ENCODE measurements at places on chromosomes 16 and 17. TPM values are rescaled to one million over a fixed set of nuclear protein-coding genes. Genes with fewer than 3 reads are reported as not detected.
A peak's percentile ranks its signal among the peaks of the same experiment; 100 is the strongest.

- peak; percentile 47 for DNase-seq
These were observed 477 bp downstream of the CENPV start for GRCh38 chr17:16352667-16353316.

DNA sequence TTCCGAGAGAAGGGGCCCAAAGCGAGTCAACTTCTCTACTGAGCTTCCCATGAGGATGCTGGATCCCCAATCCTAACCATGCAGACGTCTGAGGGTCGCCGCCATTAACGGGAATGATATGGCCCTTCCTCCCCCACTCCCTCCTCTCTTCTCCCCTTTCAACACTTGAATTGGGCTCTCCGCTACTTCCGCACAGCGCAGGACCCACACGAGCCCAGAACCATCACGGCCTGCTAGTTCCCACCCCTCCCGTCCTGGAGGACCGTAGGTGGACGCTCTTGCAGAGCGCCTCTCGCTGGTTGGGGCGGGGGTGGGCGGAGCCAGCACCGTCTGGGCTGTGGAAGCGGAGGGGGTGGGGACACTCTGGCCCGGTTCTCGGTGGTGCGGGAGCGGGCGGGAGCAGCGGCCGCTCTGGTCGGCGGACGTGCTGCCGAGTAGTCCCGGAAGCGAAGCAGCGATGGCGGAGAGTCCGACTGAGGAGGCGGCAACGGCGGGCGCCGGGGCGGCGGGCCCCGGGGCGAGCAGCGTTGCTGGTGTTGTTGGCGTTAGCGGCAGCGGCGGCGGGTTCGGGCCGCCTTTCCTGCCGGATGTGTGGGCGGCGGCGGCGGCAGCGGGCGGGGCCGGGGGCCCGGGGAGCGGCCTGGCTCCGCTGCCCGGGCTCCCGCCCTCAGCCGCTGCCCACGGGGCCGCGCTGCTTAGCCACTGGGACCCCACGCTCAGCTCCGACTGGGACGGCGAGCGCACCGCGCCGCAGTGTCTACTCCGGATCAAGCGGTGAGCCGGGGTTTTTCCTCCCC lies at the start of gene UBE2Z:
Gene UBE2Z, plus strand, starts transcription at position 361 of the 797 bp plus-strand sequence. Its CDS starts 97 bp downstream, at position 458.
- peak; percentile 95 for DNase-seq

DNA sequence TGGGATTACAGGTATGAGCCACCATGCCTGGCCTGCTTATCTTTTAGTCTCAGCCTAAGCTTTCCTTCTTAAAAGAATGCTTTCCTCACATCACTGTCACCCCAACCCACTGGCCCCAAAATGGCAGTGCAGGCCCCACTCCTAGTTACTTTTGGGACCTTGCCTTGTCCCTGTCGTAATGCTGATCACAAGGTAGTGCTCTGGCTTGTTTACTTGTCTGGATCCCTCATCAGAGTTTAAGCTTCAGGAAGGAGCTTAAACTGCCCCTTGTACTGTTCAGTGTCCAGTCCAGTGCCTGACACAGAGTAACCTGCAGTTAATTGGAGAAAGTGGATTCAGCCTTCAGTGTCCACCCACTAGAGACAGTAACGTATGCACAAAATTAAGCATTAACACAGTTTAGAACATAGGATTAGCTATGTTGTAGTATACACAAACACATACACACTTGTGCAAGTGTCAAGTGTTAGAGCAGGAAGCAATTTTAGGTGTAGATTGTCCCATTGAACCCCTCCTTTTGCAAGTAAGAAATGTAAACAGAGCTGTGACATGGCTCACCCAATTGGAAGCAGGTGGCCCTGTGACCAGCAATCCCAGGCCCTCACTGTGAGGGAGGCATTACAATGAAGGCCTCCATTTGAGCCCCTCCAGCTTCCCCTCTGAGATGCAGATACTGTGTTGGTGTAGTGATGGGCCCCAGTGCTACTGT lies 44.2 kb downstream of the LDHD start:
- no peak for DNase-seq

DNA sequence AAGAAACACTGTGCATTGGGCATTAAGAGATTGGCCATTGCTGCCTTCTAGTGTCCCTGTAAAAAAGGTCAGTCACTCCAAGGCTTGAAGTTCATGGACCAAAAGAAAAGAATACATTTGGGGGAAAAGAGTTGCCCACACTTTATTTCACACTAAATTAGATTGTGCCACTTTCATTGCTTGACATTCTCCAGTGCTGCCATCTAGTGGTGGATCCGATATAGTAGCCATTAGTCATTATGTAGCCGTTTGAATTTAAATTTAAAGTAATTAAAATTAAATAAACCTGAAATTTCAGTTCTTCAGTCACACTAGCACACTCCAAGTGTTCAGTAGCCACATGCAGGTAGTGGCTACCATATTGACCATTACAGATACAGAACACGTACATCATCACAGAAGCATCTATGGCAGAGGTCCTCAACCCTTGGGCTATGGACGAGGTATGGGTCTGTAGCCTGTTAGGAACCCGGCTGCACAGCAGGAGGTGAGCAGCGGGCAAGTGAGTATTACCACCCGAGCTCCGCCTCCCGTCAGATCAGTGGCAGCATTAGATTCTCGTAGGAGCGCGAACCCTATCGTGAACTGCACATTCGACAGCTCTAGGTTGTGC lies 21.9 kb upstream of the CDH5 start:
- no peak for DNase-seq

DNA sequence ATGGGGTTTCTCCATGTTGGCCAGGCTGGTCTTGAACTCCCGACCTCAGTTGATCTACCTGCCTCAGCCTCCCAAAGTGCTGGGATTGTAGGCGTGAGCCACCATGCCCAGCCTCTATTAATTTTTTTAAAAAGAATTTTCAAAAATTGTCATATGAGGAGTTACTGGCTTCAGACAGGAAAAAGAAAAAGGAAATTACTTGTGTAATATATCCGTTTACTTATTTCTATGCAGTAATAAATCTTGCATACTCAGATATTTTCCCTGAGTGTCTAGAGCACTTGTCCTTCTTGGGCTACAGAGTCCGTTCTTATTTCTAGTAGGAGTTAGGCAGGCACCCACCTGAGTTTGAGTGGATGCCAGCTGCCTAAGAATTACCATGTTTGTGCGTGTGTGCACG lies 85.8 kb downstream of the VMP1 start:
- DNase-seq = no peak

DNA sequence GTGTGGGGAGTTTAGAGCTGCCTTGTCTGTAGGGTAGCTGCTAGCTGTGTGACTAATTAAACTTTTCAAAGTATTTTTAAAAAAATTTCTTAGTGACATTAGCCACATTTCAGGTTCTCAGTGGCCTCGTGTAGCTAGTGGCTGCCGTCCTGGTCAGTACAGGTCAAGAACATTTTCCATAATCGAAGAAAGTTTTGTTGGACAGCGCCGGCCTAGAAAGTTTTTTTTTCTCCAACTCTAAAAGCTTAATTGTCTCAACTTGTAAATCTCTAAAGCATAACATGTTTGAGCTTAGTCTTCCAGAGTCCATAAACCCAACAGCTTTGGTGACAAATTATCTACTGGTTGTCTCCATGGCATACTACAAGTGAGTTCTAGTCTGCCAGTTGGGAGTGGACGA lies 4.3 kb downstream of the AKAP1 start:
- no peak for DNase-seq

The BCL6B gene
- 19.8 TPM for total RNA-seq

DNA sequence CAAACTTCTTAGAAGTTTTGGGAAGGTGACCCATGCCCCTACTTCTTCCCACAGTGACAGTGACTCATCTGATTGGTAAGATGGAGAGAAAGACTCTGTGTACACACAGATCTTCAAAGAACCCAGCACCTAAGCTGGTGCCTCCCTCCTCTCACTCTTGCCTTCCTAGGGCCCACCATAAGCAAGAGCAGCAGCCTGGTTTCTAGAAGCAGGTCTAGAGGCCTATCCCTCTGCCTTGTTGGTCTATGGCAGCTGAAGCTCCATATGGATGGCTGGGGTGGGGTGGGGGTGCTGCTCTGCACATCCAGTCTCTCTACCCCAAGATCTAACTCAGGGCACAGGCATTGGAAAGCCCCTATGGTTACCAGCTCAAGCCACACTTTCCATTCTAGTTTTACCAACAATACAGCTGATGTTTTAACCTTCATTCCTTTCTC lies 47.5 kb downstream of the STAT3 start:
- no peak for DNase-seq

DNA sequence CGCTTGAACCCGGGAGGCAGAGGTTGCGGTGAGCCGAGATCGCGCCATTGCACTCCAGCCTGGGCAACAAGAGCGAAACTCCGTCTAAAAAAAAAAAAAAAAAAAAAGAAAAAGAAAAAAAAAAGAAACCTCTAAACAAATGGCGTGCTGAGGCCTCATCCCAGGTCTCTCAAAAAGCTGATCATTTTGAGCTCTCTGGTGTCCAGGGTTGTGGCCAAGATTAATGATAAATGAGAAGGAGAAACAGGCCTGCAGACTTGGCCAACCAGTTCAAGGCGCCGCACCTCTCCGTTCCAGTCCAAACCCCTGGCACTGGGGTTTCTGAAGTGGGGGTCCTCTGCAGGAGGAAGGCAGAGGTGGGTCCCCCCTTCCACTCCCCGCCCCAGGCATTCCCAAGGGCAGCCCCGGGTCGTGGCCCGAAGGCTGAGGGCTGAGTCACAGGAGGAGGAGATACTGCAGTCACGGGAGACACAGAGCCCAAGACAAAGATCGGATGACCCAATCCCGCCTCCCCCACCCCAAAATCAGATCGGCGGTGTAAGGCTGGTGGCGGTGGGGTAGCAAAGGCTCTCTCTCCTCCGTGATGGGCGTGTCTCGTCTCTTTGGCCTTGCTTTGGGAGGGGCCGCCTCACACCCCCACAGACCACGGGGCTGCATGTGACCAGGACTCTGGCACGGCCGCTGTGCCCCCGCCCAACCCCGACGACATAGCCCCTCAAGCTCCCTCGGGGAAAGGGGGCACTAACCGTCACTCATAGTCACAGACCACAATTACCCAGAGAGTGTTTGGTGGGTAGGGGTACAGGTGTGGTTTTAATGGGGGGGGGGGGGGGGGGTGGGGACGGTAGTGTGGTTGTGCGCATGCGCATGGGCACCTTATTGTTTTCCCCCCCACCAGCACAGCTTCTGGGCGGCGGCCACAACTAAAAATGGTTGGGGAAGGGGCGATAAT lies 1.1 kb downstream of the VAT1 start:
- peak; percentile 81 for DNase-seq

- DNase-seq = no peak
These were observed 125.4 kb downstream of the MAP2K6 start for GRCh38 chr17:69539781-69540319.

GRCh38 chr16:51405361-51405760 lies 254.3 kb upstream of the SALL1 start:
- no peak for DNase-seq

DNA sequence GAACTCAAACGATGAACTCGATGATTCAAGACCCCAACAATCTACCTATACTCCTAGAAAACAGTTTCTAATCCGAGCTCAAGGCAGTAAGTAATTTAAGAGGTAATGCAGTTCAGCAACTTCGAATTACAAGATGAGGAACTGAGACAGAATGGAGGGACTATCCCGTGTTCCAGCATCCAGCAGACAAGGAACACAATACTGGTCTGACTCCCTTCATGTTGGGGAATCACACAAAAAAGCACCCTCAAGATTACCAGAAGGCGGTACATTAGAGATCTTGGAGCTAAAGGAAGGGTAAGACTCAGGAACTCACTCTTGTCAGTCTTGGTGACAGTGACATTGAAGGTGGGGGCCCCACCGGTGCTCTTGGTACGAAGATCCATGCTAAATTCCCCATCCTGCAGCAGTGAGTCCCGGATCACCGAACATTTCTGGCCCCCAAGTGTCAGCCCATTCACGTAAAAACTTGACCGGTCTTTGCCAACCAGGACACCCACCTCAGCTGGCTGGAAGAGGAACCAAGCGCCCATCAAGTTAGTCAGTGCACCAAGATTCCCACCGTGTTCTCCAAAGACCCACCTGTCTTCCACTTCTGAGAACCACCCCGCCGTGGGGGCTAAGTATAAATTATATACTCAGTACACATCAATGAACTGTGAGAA lies 1.9 kb downstream of the PFN1 start:
- no peak for DNase-seq

GRCh38 chr16:73915935-73916334 lies 380.7 kb upstream of the PSMD7 start:
- no peak for DNase-seq

GRCh38 chr16:46629331-46630219 lies 8.4 kb upstream of the SHCBP1 start:
- no peak for DNase-seq

DNA sequence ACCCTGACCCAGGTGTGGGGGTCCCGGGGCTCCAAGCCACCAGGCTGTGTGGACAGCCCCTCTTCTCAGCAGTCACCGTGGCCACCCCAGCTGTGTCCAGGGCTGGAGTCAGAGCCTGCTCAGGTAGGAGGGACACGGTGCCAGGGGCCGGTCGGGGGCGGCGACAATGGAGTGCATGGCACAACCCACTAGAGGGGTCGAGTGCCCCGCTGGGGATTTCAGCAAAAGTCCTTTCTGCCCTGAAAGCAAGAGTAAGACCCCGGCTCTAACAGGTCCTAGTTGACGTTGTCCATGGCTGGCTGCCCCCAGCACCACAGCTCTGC lies 11.3 kb downstream of the UTS2R start:
- DNase-seq = peak; percentile 15

Measured in left cardiac atrium (tissue), 4 donors.